ENCODE measurements at places on chromosomes 6 and 20.

DNA sequence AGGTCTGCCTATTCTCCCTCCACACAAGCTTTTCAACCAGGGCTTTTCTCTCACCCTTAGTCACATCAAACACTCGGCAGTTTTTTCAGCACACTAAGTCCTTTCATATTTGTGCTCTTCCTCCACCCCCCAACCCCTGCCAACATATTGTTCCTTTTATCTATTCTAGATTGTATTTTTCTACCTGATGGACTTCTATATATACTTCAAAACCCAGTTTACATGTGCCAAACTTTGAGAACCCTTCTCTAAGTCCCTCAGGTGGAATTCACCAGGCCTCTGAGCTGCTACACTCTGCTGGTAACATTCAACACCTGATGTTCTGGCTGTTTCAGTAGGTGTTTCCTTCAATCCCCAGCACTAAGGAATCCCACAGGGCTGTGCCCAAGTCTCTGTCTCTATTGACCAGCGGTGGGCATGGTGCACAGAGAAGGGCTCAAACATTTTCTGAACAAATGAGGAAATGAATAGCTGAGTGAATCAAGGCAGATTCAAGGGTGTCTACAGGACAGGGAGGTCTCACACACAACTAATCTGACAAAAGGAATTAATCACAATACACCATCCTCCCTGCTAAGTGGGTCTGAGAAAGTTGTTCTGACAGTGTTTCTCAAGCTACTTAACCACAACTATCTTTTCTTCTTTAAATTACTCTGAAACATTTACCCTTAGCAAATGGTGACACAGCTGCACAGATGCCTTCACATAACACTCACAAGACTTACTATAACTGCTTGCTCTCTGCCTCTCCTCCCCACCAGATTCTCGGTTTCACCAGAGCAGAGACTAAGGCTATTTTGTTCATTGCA lies 166.5 kb downstream of the TSHZ2 start:
- DNase-seq: no peak

DNA sequence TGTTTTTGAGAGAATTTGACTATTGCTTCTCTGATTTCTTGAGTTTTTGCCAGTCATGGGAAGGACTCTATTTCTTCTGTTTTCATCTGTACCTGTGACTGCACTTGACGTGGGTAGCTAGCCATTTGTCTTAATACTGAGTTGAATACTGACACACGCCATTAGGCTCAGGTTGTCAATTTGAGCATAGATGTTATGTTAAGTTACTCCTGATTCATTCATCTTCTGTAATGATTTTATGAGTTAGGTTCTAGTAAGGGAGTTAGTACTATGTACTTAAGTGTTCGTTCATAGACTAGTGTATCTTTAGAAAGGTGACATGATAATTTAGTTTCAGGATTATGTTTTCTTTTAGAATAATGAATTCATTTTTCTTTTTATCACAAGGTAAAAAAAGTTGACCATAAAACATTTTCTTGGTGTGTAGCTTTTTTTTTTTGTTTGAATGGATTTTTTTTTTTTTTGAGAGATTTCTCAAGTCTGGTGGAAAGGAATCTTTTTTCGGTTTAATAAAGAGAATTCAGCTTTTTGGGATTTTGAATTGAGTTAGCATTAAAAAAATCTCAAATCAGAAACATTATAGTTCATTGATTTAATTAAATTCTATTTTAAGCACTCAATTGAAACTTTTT lies 1.7 kb downstream of the AFDN start:
- DNase-seq: no peak

DNA sequence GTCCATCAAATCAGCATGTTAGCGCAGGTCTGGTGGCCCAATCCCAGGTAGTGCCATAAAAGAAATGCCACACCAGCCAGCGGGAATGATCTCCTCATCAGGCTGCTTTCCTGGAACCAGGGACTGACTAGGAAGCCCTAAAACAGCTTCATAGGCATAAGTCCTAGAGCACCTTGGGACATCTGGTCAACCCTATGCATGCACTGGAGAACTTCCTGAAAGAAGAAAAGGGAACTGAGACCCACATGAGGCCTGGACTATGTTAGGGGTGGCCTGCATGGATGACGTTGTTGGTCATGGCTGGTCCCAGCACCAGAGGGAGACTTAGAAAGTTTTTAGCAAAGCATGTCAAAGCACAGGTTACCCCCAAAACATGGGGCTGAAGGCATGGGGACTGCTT lies 7.6 kb upstream of the KCNK16 start:
- DNase-seq: no peak

GRCh38 chr6:50962213-50962759 lies 143.6 kb downstream of the TFAP2B start:
- no peak for DNase-seq

DNA sequence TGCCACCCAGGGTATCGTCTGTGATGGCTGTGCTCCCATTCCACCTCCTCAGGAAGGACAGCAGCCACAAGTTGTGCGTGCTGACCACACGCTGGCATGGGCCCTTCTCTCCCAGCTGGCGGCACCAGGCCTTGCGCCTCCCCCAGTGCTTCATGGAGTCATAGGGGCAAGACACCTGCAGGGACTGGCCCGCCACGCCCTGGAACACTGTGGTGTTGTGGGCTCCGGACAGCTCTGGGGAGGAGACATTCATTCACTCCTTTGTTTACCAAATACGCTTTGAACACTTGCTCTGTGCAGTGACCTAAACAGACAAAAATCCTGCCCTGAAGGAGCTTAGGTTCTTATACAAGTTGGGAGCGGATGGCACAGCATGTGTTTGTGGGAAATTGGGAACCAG lies 1.5 kb downstream of the TREM2 start:
- no peak for DNase-seq

GRCh38 chr6:46925563-46926253 lies 4.0 kb upstream of the ADGRF5 start:
- DNase-seq: no peak

DNA sequence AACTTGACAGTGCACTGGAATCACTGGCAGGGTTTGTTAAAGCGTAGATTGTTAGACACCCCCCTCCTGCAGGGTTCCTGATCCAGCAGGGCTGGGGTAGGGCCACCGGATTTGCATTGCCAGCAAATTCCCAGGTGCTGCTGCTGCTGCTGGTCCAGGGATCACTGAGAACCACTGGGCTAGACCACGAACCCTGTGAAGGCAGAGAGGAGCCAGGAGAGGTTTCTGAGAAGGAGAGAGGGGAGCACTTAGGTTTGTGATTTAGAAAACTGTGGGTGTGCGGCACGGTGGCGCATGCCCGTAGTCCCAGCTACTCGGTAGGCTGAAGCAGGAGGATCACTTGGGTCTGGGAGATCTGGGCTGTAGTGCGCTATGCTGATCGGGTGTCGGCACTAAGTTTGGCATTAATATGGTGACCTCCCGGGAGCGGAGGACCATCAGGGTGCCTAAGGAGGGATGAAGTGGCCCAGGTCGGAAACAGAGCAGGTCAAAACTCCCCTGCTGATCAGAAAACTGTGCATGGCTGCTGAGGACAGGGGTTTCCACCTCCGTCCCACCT lies 53.6 kb upstream of the FAM83D start:
- DNase-seq: no peak

DNA sequence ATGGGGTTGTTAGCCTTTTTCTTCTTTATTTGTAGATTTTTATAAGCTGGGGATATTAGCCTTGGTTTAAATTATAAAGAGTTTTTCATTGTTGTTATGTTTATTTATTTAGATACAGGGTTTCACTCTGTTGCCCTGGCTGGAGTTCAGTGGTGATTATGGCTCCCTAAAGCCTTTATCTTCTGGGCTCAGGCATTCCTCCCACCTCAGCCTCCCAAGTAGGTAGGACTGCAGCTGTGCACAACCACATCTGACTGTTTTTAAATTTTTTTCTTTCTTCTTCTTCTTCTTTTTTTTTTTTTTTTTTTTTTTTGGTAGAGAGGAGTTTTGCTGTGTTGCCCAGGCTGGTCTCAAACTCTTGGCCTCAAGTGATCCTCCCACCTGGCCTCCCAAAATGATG lies 80.9 kb downstream of the UBE3D start:
- no peak for DNase-seq

GRCh38 chr20:63048516-63049190 lies 41.9 kb upstream of the BHLHE23 start:
- no peak for DNase-seq

DNA sequence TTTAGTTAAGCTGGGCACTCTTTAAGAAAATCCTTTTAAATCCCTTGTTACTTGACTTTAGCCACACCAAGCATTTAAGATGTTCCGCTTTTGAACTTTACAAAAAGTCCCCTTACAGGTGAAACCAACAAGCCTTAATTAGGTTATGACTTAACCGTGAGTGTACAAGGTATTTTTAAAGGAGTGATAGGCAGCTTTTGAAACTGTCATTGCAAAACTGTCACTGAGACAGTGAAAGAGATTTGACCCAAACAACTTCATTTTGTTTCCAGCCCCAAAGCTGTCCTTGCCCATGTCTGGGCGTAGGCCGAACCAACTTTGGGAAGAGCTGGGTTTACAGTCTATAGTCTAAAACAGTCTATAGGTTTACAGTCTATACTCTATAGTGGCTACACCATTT lies 305.4 kb downstream of the FARS2 start:
- no peak for DNase-seq

DNA sequence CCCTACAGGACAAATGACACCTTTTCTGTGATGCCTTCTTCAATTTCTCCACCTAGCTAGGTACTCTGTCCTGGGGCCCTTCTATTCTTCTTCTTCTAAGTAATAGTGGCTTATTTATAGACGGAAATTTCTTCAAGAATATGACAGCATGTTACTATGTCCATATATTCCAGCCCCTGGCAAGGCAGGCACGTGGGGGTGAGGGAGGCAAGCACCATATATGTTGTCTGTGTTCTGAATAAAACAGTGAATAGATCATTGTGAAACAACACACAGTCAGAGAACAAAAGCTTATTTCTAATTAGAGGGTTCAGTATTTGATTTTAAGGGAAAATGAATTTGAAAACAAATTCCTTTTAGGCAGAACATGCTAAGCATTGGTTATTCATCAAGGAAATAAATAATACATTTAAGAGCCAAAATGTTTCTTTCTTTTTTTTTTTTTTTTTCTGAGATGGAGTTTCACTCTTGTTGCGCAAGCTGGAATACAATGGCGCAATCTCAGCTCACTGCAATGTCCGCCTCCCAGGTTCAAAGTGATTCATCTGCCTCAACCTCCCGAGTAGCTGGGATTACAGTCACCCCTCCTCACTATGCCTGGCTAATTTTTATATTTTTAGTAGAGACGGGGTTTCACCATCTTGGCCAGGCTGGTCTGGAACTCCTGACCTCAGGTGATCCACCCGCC lies 6.2 kb downstream of the HEBP2 start:
- DNase-seq: no peak

- DNase-seq: no peak
Measured at GRCh38 chr6:39156801-39157200, 41.8 kb upstream of the SAYSD1 start.

DNA sequence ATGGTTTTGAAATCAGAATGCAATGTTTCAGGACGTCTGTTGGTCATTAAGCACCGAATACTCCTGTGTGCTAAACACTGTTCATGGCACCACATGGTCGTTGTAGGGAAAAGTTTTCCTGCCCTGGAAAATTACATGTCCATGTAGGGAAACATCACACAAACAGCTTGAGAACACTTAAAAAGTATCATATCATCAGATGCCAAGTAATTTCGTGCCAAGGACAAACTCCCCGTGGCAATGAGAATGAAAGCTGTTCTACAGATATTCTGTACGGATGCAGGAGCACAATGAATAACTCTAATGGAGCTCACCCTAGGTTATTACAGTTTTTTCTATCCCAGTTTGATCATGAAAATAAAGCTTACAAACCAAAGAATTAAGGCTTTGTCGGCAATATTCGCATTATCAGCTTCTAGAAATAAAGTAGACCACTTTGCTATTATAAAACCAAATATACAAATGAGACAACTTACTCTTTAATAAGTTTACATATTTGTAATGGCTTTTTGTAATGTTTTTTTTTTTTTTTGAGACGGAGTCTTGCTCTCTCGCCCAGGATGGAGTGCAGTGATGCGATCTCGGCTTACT lies 4.6 kb upstream of the DST start:
- DNase-seq: no peak

- no peak for DNase-seq
Measured at GRCh38 chr6:167974640-167975344, 22.7 kb upstream of the KIF25 start.

DNA sequence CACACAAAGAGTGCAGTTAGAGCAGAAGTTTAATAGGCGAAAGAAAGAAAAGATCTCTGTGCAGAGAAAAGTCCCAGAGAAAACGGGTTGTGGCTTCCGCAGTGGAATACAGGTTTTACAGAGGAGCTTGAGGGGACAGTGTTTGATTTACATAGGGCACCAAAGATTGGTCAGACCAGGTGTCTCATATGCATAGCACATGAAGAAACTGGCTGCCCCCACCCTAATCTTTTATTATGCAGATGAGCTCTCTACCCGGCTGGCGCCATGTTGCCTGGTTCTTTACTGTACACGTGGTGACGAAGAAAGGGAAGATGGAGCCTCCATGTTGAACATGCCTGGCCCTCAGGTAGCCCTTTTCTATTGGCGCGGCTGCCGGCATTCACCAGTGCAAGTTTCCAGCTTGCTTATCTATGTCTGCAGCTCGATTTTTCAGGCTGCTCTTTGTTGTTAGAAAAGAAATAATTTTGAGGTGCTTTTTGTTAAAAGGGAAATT lies 47.4 kb downstream of the SLC35B3 start:
- no peak for DNase-seq

DNA sequence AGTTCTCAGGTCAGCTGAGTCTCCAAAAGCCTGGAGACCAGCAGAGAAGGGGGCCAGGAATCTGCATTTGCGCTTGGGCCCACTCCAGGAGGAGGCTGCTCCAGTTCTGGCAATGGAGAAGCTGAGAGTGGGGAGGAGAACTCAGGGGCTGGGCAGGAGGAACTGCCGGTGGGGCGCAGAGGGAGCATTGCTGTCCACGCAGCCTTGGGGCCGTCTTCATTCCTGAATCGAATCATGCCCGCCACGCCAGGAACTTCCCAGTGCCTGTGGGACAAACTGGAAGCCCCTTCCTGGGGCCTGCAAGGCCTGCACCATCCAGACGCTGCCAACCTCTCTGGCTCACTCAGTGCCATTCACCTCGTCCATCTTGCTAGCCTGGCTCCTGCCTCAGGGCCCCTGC lies 16.9 kb downstream of the RAB44 start:
- DNase-seq: no peak

DNA sequence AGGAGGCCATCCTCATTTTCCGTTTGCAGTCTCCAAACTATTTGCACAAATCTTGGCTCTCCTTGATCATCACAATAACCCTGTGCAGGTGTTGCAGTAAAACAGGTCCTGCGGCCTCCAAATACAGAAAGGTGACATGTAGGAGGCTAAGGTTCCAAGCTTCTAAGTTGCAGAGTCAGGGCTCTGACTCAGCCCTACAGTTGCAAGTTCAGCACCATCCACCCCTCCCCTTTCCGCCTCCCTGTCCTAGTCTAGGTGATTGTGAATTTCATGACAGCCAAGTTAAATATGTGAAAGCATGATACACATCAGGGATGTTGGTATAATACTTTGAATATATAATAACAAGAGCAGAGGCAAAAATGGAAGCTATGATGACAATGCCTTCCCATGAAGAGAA lies 317.3 kb upstream of the CDH4 start:
- no peak for DNase-seq

Measured in T-cell (primary cell).